DMS153 (cell line): ENCODE measurements at places on chromosomes 16 and 17.

DNA sequence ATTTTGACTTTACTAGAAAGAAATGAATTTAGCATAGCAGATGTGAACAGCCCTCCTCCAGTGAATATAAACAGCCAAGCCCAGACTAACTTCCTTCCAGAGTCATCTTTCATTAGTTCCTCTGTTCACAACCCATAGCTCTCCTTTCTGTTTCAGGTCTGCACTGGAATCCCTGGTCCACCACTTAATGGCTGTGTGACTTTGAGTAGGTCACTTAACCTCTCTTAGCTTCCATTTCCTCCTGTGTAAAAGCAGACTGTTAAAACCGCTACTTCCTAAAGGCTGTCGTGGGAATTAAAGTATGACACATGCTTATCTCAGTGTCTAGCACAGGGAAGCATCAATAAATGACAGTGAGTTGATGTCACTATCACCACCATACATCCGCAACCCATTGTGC lies 7.5 kb downstream of the SLC6A4 start:
- DNase-seq: no peak

GRCh38 chr16:25258861-25259179 lies 1.2 kb upstream of the ZKSCAN2 start:
- DNase-seq: no peak

GRCh38 chr17:12227547-12227946 lies 206.9 kb downstream of the MAP2K4 start:
- DNase-seq: no peak

- no peak for DNase-seq
Observed at GRCh38 chr17:72838581-72838980, 253.9 kb downstream of the SLC39A11 start.
